ENCODE measurements at places on chromosomes 5 and 9.

DNA sequence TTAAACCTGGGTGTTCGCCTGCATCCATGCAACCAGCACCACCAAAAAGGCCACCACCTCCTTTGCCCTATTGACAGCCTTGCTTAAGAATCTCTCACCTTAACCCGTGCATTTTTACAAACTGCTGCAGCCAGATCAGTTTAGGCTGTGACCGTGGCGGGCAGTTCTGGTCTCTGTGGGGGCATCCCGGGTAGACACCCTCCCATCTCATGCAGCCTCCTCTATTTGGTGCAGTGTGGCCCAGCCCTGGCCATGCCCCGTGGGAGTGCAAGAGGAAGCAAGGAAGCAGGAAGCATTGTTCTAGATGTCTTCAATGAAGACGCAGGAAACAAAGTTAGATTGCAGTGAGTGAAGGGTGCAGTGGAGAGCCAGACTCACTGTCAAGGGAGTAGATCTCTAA is 108.8 kb upstream of the MVB12B start:
- no peak for DNase-seq

- DNase-seq = peak; percentile 41
Measured at GRCh38 chr9:114417511-114417910, 29.7 kb upstream of the AKNA start.

- no peak for DNase-seq
Measured at GRCh38 chr5:93960042-93960441, 218.6 kb upstream of the POU5F2 start.

DNA sequence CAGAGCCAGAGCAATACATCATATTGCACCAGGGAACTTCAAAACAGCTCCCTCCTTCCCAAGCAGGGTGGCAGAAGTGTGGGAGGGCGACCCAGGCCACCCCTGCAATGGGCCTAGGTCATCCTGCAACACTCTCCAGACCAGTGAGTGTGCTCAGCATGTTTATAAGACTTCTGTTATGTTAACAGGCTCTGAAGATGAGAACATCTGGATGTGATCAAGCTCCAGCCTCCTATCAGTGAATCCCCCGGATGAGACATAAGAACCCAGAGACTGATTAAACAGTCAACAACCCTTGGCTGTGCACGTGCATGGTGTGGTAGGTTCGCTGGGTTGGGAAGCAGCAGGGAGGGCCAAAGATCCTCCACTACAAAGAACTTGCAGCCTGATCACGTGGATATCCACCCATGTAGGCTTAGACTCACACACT is 63.3 kb downstream of the ABCA1 start:
- DNase-seq = peak; percentile 86

GRCh38 chr9:26459959-26460358 is 432.6 kb downstream of the CAAP1 start:
- DNase-seq = no peak

GRCh38 chr5:126927429-126927828 is 102.9 kb downstream of the MARCHF3 start:
- no peak for DNase-seq

DNA sequence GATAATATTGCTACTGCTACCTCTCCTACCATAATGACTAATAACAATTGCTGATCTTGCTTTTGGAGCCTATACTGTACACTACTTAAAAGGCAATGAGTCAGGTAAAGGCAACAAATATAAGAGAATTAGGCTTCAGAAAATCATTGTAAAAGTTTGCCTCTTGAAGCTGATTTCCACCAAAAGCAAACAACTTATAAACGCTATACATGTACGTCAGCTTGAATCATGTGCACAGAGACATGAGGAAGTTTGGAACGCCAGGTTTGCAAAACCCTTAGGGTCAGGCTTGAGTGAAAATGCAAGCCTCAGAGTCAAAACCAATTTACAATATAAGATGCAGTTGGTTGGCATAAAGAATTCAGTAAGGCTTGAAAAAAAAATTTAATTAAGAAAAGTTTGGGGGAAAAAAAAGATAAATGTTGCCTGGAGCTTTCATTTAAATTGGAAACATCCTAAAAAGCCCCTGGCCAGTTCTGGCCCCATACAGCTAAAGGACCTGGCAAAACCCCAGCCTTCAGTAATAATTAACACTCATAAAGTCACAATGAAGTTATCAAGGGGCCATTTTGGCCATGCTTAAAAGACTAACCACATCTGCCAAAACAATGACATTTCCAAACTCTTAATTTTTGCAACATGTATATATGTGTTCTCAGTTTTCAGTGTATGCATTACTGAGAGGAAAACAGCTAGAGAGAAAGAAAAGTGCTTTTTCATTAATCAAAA is 181.0 kb upstream of the NFIL3 start:
- no peak for DNase-seq

DNA sequence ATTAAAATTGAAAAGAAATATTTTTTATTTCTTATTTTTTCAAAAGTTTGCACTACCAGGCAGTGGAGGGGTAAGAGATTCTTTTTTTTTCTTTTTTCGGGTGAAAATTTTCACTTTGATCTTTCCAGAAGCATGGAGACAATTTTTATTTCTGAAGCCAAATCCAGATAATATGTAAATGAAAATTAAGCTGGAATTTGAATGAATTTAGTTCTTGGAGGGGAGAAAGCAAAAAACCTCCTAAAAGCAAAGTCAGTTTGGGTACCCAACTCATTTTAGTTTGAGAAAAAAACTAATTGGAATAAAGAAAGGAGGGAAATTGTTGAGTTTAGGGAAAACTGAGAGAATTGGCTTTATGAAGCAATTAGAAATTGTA is 872 bp downstream of the ZNF618 start:
- DNase-seq = no peak

DNA sequence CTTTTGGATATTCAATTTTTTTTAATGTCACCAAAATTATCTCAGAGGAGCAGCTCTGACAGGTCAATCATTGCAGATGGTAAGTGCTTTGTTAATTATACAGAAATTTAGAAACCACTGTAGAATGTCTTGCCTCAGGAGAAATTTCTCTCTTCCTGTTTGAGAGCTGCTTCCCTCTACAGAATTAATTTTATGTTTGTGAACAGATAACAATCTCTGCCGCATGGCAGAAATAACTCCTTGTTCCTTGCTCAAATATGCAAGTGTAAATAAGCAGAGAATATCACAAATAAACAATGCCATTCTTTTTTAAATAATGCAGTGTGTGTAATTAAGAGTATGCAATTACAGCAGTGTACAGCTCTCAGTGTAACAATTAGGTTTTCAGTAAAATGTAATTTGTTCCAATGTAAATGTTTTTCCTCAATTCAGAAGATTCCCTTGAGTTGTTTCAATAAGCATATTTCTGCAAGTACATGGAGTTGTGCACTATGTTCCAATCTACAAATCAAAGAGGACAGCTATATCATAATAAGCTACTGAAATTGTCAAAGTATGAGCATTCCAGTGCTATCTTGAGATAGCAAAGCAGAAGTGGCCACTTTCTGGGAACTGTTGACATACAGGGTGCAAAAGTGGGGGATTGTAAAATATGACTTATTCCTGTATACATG is 1012.8 kb downstream of the MAT2B start:
- DNase-seq = no peak

GRCh38 chr5:112551419-112552032 is 132.4 kb upstream of the EPB41L4A start:
- peak; percentile 87 for DNase-seq

DNA sequence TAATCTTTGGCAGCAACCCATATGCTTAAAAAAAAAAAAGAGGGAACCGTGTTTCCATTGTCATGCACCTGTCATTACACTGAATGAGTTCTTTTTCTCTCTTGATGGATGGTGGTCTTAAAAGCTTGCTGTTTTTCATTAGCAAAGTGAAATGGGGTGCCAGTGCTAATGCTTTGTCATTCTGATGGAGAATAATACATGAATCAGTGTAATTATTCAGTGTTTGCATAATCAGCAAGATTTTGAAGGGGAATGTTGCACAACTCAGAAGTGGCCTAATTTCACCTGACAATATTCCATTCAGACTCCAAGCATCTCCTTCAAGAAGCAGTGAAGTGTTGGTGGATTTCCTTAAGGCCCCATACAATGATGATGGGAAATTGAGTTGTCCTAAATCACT is 38.1 kb downstream of the MAP1B start:
- no peak for DNase-seq

GRCh38 chr5:168613996-168614395 is 34.8 kb upstream of the PANK3 start:
- DNase-seq = no peak

GRCh38 chr5:126490167-126490940 is 67.1 kb downstream of the GRAMD2B start:
- DNase-seq = peak; percentile 86

GRCh38 chr5:165242646-165243045 is 1737.2 kb downstream of the MAT2B start:
- peak; percentile 14 for DNase-seq

GRCh38 chr5:42879291-42879690 is 67.6 kb upstream of the SELENOP start:
- DNase-seq = no peak

DNA sequence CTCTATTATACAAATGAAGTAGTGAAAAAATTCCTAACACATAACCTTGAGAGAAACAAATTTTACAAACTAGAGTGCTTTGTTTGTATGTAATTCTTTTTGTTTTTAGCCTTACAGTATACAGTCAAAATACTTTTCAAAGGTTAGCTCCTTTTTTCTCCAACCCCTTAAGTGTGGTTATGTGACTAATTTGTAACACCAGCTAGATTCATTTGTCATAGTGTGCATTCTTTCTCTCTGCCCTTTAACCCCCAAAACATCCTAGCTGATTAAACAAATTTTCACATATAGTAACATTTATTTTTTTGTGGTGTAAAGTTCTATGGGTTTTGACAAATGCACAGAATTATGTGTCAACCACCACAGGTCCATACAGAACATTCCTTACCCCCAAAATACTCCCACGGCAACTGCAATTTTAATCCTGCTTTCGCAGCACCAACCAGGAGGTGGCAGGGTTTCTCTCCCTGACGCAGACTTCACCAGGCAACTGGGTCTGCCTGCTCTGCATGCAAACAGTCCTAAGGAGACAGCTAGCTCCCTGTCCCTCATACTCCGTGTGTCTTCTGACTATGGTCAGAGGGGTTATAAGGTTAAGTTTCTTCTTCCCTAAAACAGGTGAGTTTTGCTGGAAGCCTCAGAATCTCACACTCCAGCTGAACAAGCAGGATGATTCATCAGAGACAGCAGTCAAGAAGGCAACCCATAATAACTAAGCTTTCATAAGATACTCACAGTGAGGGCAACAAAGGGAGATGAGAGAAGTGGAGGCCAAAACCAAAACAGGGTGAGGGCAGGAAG is 44.5 kb upstream of the NR5A1 start:
- DNase-seq = peak; percentile 84

DNA sequence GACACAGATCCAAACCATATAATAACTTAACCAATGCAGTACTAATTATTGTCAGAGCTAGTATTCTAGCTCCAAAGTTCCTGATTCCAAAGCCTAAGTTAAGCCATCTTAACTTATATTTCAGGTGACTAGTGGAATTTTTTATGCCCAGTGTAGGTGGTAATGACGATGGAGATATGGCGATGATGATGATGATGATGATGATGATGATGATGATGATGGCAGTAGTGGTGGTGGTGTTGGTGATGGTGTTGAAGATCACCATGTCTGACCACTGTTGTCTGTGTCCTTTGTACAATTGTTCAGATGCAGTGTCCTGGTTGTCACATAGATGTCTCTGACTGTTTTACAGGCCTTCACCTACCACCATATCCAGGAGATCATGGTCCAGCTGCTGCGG is 139.9 kb downstream of the INSYN2B start:
- DNase-seq = no peak

- DNase-seq = peak; percentile 28
Measured at GRCh38 chr5:145056800-145057199, 778.3 kb downstream of the PRELID2 start.

DNA sequence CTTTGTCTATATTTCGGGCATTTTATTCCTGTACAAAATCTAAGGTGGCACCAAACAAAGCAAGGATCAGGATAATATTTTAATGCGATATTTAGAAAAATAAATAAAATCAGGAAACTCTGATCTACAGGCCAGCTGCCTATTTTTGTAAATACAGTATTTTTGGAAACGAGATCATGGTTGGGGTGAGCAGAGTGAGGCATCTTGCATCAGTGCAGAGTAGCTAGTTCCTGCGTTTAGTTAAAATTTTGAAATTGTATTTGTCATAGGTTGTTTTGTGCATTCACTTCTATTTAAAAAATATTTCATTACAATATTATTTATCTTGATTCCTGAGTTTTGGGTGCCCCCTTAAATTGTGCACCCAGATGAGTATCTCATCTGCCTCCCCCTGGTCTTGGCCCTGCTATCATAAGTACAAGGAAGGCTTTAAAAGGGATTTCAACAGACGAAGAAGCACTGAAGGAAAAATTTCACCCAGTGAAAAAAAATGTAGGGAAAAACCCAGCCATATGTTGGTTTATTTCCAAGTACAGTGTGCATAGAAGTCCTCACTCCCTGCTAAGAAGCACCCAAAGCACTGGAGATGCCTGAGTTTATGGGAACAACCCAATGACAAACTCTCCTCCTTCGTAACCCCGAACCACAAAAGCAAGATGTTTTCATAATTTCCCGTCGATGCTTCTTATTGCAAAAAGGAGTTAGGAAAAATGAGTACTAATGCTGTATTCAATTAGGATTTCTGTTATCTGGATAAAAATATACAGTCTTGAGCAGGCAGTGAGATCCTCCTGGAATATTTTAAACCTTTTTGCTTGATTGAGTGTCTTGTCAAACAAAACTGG is 304.7 kb upstream of the CLINT1 start:
- no peak for DNase-seq

DNA sequence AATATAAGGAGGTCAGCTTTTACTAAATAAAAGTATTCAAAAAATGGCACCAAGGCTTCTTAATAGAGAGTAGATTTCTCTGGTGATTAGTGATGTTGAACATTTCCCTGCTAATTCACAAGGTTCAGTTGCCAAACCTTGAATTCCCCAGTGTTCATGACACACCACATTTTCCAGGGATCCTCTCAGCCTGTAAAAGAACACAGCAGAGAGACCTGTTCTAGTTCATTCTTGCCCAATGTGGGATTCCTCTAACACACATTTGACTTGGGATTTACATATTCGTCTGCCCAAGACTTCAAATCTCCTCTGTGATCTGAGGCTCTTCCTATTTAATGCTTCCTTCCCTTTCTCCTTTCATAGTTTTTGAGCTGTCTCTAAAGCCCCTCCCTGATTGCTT is 273.2 kb upstream of the CDH9 start:
- DNase-seq = peak; percentile 48

DNA sequence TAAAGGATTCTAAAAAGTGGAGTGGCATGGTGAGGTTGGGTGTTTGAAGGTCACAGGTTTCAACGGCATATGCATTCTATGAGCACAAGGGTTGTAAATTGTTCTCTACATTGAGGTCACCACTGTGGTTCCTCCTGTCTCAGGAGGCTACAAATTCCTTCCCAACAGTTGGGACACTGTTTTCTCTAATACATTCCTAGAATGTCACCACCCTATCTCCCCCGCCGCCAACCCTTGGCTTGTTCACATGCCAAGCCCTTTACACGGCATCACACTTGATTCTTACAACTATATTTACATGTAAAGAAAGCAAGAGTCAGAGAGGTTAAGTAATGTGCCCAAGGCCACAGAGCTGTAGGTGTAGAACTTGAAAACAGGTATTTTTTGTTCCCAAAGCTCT is 315.1 kb downstream of the RAB3C start:
- no peak for DNase-seq

- DNase-seq = no peak
Measured at GRCh38 chr9:123816817-123817472, 113.0 kb downstream of the DENND1A start.

- DNase-seq = no peak
Measured at GRCh38 chr5:42399702-42400101, 23.5 kb upstream of the GHR start.
